ENCODE measurements at places on chromosomes 4 and X. TPM values are rescaled to one million over a fixed set of nuclear protein-coding genes. Genes with fewer than 3 reads are reported as not detected.

GRCh38 chr4:31351695-31352094 lies 631.5 kb downstream of the PCDH7 start:
- DNase-seq: no peak

LANCL3 gene
- 0.51 TPM for total RNA-seq

- peak; percentile 16 for DNase-seq
Measured at GRCh38 chr4:64784125-64784524, 374.9 kb upstream of the TECRL start.

- no peak for DNase-seq
Measured at GRCh38 chrX:112266136-112266535, 183.6 kb upstream of the TRPC5 start.

DNA sequence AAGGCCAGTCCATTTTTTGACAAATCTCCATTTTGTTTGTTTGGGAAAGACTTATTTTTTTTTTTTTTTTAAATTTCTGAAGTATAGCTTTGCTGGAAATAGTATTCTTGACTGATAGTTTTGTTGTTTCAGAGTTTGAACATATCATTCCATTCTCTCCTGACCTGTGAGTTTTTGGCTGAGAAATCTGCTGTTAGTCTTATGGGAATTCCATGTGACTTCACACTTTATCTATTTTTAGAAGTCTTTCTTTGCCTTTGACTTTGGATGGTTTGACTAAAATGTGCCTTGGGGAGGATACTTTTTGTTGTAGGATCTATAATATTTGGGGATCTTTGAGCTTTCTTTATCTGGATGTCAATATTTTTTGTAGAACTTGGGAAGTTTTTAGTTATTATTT lies 10.7 kb upstream of the ADAM29 start:
- no peak for DNase-seq

GRCh38 chr4:140227286-140227685 lies 73.3 kb upstream of the MAML3 start:
- no peak for DNase-seq

DNA sequence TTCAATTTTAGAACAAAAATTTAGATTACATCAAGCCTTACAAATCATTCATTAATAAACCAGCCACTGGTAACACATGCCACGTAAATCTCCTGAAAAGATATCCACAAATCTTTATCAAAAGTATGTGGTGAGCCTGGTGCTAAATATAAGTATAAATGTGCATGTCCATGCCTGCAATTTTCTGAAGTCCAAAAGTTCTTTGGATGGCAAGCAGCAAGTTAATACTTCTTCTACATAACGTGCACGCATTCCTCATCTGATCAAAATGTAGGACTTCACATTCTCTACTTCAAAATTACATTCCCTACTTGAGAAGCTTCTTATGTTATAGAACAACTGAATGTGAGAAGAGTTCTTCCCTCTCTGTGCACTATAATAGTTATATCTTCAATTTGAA lies 49.8 kb downstream of the HHIP start:
- no peak for DNase-seq

GRCh38 chr4:84673475-84674240 lies 90.7 kb downstream of the CDS1 start:
- no peak for DNase-seq

GRCh38 chrX:29547877-29548276 lies 667.5 kb upstream of the MAGEB2 start:
- no peak for DNase-seq

GRCh38 chrX:80174925-80175574 lies 160.5 kb downstream of the TBX22 start:
- no peak for DNase-seq

DNA sequence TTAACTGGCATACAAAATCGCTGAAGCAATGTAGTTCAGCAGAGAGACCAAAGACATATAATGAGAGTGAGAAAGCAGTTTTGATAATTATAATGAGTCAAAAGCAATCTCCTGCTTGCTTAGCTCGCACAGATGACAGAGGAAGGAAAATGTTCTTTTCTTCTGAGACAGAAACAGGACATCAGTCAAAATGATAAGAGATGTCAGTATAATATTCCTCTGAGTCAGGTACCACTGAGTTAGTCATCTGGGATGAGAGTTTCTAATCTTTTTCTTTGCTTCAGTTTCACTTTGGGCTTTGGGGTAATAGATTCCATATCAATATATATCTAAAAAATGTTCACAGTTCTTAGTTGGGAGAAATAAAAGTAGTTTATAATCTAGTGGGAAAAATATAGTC lies 387.2 kb downstream of the PCDH7 start:
- DNase-seq: no peak

PROM1 gene
- total RNA-seq: 39.4 TPM

GRCh38 chr4:148565801-148566200 lies 123.6 kb upstream of the NR3C2 start:
- no peak for DNase-seq

MRFAP1 gene
- 136 TPM for total RNA-seq

DNA sequence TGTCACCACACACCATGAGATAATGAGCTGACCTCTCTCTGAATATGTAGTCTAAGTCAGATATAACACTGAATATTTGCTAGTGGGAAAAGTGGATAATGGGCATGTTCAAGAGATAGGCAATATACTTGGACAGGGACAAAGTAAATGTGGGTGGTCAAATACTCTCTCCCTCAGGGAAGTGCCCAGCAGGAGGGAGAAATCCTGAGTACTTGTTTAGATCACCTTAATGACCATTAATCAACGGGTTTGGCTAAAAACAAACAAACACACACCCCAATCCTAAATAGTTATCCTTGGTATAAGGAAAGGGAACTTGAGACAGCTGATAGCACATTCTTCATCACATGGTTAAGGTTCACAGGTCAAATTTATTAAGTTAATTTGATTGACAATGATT lies 933.5 kb downstream of the C4orf33 start:
- no peak for DNase-seq

DNA sequence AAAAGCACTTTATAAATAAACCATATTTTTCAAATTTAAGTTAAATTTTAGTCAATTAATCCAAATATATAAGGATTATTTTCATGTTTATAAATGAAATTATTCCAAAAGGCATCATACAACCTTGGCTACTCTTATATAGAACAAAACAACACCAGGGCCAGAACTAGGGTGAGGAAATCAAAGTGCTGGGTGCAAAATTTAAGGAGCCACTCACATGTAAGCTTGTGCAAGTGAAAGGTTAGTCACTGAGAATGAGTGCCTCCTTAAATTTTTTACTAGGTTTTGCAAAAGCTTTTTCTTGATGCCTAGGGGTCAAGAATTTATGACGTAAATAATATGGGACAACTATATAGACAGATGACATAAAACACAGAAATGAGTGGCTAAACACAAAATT lies 83.4 kb upstream of the COX18 start:
- DNase-seq: no peak

MYOZ2 gene
- total RNA-seq: 170 TPM

DNA sequence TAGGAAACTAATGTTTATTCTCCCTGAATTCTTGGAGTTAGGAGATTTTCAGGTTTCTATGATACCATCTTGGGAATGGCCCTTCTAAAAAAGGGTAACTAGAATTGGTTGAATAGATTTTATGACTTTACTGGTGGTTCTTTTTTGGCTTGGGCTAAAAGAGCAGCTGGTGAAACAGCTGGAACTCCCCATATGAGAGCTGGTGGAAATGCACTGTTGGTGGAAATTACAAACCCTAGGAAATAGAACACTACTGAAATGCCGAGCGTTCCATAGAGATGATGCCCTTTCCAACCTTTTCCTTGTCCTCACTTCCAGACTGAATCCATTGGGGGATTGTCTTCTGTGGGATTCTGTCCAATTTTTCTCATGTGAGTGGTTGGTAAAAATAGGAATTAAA lies 139.5 kb downstream of the STIM2 start:
- DNase-seq: peak; percentile 90

GPM6B gene
- 38.9 TPM for total RNA-seq

F8 gene
- total RNA-seq: 7.3 TPM

DNA sequence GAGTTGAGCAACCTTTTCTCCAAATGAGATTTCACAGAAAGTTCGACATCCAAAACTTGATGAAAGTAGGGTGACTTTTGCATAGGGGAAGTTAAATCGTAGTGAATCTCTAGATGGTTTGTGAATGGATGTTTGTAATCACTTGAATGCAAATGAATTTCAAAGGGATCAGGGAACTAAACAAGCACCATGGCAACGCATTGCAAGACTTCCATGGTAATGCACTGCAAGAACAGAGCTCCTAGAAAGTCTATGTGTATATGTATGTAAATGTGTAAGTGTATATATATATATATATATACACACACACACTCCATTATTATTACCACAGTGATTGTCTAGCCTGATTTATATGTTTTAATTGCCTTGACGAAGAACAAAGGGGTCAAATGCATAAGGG lies 27.3 kb downstream of the INTS6L start:
- DNase-seq: no peak
